ENCODE measurements at places on chromosomes 4 and X.

DNA sequence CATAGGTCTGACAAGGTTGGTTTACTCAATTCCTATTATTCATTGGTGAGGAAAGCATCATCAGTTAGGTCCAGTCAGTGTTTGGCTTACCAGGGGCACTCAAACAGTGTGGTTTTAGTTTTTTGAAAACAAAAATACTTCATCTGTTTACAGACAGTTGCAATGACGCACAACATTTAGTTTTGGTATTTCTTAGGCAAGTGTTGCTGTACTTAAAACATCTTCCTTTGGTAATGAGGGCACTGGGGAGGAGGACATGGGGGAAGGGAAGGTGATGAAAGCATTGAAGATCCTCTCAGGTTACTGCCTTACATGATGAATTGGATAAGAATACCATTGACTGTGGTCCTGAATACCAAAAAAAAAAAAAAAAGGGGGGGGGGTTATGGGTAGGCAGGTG is 93.7 kb upstream of the MAOA start:
- DNase-seq = no peak

GRCh38 chrX:54042609-54043021 is 1.7 kb downstream of the PHF8 start:
- no peak for DNase-seq

DNA sequence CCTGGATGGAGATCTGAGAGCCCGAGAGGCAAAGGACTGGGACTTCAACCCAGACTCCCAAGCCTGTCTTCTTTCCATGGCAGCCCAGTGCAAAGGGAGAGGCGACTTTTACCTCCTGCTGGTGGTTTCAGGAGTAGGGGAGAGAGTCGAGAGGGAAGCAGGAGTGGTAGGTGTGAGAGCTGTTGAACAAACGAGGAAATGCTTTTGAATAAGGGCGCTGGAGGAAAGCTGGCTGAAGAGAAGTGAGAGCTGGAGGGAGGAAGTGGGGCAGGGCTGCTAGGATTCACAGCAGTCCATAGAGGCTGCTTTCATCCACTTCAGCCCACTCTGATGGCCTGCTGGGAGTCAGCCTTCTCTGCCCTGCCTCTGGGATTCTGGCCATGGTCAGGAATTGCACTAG is 81.8 kb upstream of the EFNB1 start:
- no peak for DNase-seq

- no peak for DNase-seq
Measured at GRCh38 chrX:69153060-69153730, 12.1 kb downstream of the PJA1 start.

GRCh38 chr4:2044542-2045517 is 14.3 kb upstream of the NAT8L start:
- no peak for DNase-seq

DNA sequence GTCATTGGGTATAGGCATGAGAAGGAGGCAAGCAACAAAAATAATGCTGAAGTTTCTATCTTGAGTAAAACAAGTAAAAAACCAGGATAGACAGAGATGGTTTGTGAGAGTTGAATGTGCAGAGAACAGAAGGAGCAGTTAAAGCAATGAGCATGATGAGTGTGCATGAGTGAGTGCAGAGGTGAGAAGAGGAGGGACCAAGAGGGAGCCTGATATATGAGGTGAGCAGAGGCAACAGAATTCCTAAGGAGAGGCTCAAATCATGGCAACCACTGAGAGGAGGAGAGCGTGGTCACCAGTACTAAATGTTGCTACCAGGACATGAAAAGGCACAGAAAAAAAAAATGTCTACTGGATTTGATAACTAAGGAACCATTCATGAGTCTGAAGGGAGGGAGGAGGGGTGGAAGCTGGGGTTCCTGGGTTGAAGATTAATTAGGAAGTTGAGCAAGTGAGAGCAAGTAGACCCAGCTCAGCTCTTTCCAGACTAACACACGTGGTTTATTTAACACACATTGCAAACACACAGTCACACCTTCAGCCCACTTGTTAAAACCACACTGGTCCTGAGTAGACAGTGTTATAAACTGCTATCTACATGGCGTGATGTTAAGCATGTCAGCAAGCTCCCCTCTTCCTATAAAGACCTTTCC is 69.0 kb upstream of the IQCM start:
- DNase-seq = no peak

GRCh38 chr4:25663781-25664180 is 8.1 kb downstream of the SLC34A2 start:
- DNase-seq = no peak

Measured in HS-27A (cell line).